ENCODE measurements at places on chromosomes 6 and 20.

- no peak for DNase-seq
Measured at GRCh38 chr6:13614126-13614925, 809 bp upstream of the NOL7 start.

DNA sequence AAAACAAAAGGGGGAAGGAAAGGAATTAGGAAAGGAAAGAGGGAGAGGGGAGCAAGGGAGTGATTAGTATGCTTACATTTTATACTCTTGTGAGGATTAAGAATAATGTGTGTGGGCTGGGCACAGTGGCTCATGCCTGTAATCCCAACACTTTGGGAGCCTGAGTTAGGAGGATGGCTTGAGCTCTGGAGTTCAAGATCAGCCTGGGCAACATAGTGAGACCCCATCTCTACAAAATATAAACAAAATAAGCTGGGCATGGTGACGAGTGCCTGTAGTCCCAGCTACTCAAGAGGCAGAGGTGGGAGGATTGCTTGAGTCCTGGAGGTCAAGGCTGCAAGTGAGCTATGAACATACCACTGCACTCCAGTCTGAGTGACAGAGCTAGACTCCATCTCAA is 47.0 kb downstream of the SHLD1 start:
- DNase-seq, result no peak

GRCh38 chr6:111781041-111781708 is 92.1 kb downstream of the FYN start:
- no peak for DNase-seq

DNA sequence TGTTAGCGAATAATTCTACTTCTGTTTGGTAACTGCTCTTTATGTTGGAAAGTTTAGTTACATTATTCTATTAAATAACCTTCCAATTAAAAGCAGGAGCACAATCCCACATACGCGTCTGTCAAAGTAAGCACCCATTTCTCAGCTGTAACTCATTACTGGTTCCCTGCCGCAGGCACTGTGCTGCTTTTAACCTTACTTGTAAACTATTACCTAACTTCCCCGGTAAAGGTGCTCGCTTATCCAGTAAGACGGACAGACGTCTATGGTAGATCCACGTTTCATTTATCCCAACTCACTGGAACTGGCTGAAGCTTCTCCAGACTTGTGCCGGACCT is 529 bp upstream of the ENPP4 start:
- DNase-seq, result no peak

- DNase-seq, result peak; percentile 48
Measured at GRCh38 chr20:43187476-43188233, 2.1 kb downstream of the PTPRT start.

GRCh38 chr20:60901831-60902230 is 350.2 kb upstream of the CDH4 start:
- DNase-seq, result no peak

- DNase-seq, result no peak
Measured at GRCh38 chr6:109738255-109738654, 47.2 kb downstream of the FIG4 start.

DNA sequence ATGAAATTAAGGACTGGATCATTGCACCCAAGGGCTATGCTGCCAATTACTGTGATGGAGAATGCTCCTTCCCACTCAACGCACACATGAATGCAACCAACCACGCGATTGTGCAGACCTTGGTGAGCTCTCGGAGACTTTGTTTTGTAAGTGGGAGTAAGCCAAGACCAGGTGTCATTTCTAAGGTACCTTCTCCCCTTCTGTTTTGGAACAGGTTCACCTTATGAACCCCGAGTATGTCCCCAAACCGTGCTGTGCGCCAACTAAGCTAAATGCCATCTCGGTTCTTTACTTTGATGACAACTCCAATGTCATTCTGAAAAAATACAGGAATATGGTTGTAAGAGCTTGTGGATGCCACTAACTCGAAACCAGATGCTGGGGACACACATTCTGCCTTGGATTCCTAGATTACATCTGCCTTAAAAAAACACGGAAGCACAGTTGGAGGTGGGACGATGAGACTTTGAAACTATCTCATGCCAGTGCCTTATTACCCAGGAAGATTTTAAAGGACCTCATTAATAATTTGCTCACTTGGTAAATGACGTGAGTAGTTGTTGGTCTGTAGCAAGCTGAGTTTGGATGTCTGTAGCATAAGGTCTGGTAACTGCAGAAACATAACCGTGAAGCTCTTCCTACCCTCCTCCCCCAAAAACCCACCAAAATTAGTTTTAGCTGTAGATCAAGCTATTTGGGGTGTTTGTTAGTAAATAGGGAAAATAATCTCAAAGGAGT is 30.4 kb downstream of the TXNDC5 start:
- DNase-seq, result no peak

GRCh38 chr20:49712646-49712995 is 1.1 kb downstream of the B4GALT5 start:
- peak; percentile 33 for DNase-seq

DNA sequence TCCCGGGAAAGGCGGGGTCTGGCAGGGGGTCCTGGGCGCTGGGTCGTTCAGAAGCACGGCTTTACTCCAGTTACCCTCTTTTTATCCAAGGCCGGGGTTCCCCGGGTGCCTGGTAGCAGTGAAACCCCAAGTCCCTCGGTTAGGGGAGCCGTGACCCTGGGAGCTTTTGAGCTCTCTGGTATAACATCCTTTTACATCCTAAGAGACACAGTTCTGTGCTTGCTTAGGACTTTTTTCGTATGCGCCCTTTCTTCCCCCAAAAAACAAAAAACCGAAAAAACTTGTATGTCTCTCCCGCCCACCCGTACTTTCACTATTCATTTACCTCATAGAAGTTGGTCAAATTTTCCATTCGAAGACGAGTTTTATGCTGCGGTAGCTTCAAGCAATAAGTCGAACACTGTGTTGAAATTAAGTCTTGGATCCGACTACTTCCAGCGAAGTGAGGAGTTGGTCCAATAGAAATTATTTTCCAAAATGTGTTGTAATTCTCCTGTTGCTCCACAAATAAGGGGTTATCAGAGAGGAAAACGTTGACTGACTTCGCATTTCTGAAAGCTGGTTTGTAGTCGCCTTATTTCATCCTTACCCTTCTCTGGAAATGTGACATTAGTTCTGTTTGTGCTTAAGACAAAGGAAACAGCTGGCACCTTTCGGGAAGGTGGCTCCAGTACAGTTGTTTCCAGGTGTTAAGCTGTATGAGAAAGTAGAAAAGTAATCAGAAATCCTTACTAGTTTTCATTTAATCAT is 816 bp upstream of the MAN1A1 start:
- no peak for DNase-seq

DNA sequence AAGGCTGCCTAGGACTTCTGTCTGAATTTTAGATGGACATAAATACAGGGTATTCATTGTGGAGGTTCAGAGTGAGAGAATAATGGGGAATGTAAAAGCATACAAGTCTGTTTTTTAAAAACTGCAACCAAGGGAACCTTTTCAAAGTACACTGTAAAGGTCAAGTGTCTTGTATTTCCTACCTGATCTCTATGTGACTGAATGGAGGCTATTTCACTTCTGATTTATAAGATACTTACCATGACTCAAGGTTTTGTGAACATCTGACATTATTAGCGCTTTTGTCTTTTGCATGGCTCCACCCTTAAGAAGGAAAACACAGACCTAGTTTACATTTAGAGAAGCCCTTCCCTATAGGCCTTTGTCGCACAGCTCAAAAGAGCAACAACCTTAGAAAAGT is 126.5 kb downstream of the ZFAND3 start:
- DNase-seq, result no peak

- no peak for DNase-seq
Measured at GRCh38 chr20:51884561-51884960, 82.2 kb upstream of the SALL4 start.

DNA sequence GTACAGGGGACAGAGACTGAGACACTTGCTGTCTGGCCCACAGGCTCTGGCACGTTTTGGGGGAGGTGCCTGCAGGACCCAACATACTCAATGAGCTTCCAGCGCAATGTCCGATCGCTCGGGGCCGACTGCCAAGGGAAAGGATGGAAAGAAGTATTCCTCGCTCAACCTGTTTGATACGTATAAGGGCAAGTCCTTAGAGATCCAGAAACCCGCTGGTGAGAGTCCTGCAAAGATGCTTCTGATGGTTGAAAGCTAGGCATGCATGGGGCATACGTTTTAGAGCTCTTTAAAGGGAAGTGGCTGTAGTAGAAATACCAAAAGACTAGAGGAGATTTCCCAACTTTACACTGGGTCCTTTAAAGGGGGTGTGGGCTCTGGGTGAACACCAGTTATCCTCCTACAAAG is 2.2 kb downstream of the PRRC2A start:
- no peak for DNase-seq

GRCh38 chr6:54695815-54696214 is 150.8 kb upstream of the FAM83B start:
- DNase-seq, result no peak

GRCh38 chr6:105384004-105384403 is 18.9 kb downstream of the PREP start:
- DNase-seq, result no peak

DNA sequence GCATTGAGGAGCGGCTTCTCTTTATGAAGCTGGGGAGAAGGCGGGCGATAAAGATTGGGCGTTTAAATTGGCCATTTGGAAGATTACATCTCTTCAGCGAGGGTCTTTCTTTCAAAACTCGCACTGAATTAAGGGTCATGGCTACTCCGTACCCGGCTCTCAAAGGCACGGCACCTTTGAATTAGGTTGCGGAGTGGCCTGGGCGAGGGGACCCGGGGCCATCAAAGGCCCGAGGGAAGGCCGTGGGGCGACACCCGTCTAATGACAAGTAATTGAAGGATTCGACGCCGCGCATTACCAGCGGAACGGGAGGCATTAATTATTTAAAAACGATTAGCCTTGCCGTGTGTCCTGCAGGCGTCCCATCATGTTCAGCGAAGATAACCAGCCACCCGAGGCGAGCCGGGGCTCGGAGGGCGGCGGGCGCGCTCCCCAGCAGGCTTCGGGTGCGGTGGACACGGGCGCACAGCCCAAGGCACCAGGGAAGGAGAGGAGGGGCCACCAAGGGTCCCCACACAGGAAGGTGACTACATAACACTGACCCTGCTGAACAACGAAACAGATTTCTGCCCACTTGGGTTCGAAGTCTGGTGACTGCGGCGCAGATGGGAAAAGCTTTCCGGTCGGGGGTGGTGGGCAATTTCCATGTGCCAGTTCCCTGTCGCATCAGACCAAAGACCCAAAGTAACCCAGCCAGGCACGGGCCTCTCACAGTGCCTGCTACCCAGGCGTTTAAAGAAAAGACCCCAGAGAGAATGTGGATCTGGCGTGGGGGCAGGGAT is 7.4 kb downstream of the FOXA2 start:
- DNase-seq, result no peak

- DNase-seq, result peak; percentile 89
Measured at GRCh38 chr6:31400467-31401289, 2.7 kb upstream of the MICA start.

DNA sequence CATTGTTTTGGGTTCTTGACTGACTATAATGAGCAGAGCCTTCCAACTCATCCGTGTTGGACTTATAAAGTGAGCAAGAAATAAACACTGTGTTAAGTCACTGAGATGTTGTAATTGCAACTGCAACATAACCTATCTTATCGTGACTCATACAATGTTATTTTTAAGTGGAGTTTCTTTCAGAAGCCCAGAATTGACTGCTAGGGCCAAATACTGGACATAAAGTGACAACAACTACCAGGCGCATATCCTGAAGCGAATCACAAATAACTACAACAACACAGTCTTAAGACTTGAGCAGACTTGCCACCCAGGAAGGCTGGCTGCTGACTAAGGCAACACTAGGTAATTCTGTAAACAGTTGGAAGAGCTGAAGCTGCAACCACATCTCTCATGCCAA is 326.6 kb downstream of the COL12A1 start:
- no peak for DNase-seq

DNA sequence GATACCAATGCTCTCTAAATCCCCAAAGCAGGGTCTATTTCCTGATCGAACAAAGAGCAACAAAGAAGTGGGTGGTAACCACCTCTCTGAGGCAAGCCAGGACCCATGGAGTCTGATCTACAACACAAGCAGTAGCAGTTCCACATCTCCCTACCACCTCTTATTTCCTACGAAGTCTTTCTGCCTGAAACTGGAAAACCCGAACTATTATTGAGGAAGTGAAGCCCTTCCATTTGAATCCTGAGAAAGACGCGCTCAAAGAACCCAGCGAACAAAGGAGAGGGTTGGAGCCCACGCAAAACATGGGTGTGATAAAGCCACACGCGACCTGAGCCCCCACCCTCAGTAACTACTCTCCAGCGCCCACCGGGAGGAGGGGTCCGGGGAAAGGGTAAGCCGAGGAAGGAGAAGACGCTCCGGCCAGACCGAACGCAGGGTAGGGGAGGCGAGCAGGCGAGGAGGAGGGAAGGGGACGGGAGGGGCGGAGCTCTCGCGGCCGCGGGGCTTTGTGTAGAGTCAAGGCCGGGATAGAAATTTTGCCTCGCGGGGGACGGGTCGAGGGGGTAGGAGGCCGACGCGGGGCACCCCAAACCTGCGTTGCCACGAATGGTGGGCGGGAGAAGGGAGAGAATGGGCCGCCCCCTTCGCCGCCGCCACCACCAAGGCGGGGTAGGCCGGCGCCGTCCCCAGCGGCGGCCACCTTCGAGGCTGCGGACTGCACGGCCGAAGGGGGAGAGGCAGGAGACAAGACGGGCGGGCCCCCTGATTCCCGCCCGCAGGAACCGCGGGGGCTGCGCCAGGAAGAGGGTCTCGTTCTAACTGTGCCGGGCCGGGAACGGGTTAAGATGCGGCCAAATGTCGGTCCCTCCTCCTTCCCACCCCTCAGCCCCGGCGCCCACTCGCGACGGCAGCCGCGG is 802 bp downstream of the HDAC2 start:
- peak; percentile 52 for DNase-seq

Measured in natural killer cell (primary cell).